Activated CD8-positive, alpha-beta memory T cell treated with anti-CD3 and anti-CD28 coated beads for 1 hour (primary cell): ENCODE measurements at places on chromosomes 2 and 18.
A peak's percentile ranks its signal among the peaks of the same experiment; 100 is the strongest.

- no peak for DNase-seq
Observed at GRCh38 chr18:59769129-59769865, 72.1 kb upstream of the CCBE1 start.

GRCh38 chr18:22556222-22557167 lies 138.8 kb upstream of the CTAGE1 start:
- no peak for DNase-seq

DNA sequence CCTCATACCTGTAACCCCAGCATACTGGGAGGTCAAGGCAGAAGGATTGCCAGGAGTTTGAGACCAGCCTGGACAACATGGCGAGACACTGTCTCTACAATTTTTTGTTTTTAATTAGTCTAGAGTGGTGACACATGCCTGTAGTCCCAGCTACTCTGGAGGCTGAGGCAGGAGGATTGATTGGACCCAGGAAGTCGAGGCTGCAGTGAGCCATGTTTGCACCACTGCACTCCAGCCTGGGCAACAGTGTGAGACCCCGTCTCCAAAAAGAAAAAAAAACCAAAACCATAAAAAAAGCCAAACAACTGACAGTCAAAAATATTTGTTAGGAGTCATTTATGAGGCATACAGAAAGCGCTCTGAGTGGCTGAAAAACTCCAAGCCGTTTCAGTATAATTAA lies 95.5 kb downstream of the KCTD18 start:
- no peak for DNase-seq

- DNase-seq = no peak
Observed at GRCh38 chr2:157509744-157510143, 65.9 kb upstream of the CYTIP start.

DNA sequence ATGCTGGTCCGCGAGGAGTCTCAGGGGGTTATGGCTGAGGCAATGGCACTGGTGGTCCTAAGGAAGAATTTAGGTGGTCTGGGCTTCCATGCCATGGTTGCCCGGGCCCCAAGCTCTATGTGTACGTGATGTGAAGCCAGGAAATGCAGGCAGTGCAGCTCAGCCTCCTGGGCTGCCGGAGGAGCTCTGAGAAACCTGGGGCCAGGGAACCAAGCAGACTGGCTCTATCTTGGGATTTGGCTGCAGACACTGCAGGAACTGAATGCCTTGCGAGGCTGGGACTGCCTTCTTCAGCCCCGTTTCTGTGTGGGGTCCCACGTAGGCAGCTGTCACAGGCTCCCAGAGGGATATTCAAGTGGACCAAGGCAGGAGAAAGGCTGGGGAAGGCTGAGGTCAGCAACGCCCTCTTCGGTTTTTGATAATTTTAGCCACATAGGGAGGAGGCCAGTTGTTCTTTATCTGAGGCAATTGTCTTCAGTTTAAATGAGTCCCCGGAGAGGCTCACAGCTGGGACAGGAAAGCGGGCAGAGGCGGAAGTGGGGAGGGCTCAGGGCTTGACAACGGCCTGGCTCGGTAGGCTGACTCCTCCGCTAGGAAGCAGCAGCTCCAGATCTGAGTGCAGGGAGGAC lies 77.7 kb downstream of the RHOB start:
- DNase-seq = no peak

DNA sequence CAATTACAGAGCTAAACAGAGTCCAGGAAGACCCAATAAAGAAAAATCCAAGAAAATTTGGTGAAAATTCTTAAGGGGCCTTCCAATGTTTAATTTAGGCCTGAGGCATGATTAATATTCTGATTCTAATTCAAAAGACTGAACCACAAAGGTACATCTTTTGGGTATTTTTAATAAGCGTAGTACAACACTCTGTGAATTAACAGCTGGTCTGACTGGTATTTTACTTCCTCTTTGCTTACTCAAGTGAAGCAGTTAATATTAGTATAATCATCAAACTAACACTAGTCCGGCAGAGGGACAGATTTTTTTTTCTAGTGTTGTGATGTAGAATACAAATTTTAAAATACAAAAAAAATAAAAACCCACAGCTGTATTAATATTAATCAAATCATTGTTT lies 652.9 kb downstream of the NR4A2 start:
- no peak for DNase-seq

DNA sequence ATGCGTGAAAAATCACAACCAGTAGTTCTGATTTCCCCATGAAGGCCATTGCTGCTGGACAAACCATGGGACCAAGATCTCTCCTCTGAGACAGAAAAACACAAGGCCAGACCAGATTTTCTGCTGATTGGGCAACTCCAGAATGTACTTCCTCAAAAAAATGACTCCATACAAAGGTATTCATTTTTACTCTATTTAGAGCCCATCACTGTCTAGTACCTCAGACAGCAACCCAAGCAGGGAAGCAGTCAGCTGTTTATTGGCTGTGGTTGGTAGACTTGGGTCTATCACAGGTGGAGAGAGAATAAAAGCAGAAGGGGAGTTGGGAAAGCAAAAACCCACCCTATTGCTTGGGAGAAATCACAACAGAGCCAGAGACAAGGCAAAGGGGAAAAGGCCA lies 219.9 kb downstream of the PIK3C3 start:
- DNase-seq = no peak

- DNase-seq = no peak
Observed at GRCh38 chr2:85485815-85486214, 53.2 kb upstream of the MAT2A start.

- peak; percentile 26 for DNase-seq
Observed at GRCh38 chr2:231642631-231643494, 50.2 kb downstream of the TEX44 start.

GRCh38 chr2:54898456-54899226 lies 151.6 kb downstream of the RTN4 start:
- DNase-seq = no peak

DNA sequence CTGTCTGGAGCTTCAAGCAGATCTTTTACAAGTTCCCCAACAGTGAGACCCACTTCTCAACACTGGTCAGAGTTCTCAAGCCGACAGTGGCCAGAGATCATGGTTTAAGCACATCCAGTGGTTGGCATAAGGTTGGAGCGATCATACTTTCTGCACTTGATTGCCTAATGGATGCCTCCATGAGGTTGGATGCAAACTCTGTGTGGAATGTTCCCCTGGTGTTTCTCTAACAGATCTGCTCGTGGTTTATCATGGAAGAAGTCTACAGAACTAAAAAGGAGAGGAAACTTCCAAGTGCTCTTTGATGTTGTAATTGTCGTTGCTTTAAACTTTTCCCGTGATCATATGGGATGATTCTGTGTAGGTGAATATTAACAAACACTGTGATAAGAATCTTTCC lies 60.7 kb downstream of the SH3RF3 start:
- no peak for DNase-seq

DNA sequence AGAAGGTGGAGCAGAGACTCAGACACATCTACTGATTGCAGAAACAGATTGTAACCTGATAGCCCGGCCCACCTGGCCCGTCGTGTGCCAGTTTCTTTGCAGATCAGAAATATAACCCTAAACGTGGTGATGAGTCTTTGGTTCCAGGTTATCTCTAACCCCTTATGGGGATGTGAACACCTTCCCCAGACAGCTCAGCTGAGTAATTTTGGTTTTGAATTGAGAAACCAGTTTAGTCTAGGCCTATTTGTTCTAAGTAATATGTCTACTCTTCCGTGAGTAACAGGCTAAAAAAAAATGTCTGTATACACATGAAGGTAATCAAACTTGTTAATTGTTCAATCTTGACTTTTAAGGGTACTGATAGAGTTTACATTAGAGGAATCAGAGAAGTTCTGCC lies 35.7 kb downstream of the RASGRP3 start:
- DNase-seq = no peak

GRCh38 chr2:26767894-26768487 lies 3.9 kb downstream of the SLC35F6 start:
- DNase-seq = no peak

DNA sequence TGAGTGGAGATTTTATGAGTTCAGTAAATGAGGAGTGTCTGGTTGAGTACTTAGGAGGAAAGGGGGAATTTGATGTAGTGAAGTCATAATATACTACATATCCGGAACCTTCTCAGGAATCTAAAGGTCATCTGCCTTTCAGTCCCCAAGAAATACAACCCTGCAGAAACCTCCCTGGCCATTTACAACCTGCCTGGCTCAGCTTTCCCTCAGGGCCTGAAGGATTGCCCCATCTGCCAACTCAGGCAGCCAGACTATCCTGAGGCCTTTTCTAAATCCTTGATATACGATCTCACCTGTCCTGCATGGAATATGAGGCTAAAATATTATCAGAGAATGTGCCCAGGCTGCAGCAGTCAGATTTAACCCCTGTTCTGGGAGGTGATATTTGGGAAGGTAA lies 165.4 kb upstream of the SPOPL start:
- no peak for DNase-seq

DNA sequence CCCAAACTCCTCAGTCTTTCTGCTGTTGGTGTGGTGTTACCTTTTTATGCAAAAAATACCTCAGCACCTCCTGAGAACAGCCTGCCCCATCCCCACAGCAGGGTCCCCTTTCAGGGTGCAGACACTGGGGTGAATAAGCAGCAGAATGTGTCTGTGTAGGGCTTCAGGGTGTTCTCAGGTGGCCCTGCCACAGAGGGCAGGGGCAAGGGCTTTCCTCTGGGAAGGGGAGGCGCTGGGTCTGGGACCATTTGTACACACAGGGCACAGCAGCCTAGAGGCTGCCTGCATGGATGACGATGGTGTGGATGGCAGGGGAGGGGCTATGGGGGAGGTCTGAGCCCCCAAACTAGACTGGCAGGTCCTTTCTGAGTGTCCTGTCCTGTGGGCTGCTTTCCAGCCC lies 2.6 kb downstream of the HAAO start:
- DNase-seq = no peak

GRCh38 chr18:1094409-1094808 lies 189.7 kb downstream of the ADCYAP1 start:
- DNase-seq = no peak

DNA sequence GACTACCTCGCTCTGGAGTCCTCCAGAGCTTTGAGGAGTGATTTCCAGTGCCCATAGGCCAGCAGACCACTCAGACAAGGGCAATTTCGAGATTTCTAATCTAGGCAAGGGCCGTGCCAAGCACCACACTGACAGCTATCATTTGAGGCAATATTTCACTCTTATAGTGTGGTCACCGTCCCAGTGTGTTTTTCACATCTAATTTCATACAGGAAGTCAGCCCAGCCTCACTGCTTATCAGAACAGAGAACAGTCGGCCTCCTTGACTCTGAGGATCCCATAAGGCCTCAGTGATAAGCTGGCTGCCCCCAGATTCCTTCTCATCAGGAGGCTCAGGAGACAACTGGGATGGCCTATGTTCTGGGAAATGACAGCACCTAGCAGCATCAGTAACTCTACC lies 581 bp downstream of the CAPN14 start:
- no peak for DNase-seq

- DNase-seq = no peak
Observed at GRCh38 chr2:96409081-96409819, 73.7 kb downstream of the NCAPH start.

DNA sequence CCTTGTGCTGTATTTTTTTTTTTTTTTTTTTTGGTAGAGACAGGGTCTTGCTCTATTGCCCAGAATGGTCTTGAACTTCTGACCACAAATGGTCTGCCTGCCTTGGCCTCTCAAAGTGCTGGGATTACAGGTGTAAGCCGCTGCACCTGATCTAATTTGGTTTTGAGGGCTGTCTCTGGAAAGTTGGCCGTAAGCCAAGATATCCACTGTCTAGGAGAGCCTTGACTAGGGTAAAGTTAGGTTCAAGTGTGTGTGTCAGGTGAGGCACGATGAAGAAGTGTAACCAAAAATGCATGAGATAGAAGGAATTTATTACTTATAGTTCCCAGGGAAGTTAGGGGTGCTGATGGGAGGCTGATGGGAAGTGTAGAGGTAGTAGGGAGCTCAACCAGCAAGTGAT lies 46.7 kb downstream of the INO80C start:
- DNase-seq = no peak

DNA sequence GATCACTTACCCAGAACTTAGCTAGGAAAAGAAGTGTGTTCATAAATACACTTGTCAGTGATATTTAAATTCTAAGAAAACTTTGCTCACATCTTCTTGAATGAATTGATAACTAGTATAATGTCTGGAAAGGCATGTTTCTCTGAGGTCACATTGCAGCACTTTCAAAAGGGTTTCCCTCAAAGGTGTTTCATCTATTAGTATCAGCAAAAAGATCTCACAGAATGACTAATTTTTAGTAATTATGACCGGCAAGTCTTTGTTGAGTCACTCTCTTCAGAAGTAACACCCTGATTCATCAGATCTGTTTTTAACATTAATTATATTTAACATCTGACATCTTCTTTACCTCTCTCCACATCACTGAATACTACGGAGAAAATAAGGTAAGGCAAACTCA lies 222.3 kb downstream of the IKZF2 start:
- no peak for DNase-seq

GRCh38 chr2:19751631-19752030 lies 150.2 kb downstream of the TTC32 start:
- DNase-seq = no peak

- no peak for DNase-seq
Observed at GRCh38 chr2:240989451-240990265, 8.8 kb upstream of the SNED1 start.

DNA sequence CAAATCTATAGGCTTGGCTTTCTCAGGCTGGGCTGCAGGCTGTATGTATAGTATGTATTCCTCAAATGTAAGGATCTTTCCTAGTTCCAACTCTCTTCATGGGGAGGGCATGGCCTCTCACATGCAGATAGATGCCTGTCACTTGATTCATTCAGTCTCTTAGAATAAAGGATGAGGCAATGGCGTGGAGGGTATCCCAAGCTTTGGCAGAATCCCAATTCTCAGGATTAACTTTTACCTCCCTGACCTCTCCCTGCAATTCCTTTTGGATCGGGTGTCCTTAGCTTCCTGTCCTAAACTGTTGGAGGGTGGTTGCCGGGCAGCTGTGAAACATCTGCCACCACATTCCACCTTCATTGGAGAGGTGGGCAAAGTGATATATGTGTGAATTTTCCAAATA lies 80.3 kb downstream of the INSIG2 start:
- no peak for DNase-seq

DNA sequence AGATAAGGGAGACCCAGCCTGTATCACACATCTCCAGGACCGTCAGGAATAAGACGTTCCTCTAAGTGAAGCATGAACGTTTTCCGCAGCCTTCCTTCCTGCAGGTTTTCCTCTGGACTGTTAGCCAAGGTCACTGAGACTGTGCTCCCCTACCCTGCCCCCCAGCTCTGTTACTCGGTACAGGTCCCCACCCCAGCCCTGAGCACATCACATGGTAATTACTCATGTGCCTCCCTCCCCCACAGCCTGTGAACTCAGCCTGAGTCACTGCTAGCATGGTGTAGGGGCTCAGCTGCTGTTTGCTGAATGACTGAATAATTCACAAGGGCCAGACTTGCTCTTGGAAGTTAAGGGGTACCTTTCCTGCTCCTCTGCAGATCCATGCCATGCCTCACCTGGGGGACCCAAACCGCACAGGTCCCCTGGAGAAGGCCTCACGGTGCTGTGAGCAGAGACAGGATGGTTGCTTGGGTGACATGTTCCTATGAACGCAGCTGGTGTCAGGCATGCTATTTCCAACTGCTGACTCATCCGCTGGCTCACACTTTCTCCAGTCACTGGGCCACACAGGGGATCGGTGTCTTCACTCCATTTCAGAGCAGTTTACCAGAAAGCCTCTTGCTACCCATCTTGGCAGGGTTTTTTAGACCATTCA lies 88.2 kb downstream of the PLB1 start:
- DNase-seq = no peak
